HCT116 (cell line): ENCODE measurements at places on chromosomes 11 and 22.
A peak's percentile ranks its signal among the peaks of the same experiment; 100 is the strongest.

- no peak for DNase-seq
Observed at GRCh38 chr11:86589204-86589603, 83.2 kb downstream of the ME3 start.

- no peak for DNase-seq
Observed at GRCh38 chr22:35172442-35172841, 84.9 kb upstream of the HMGXB4 start.

- DNase-seq, result no peak
Observed at GRCh38 chr22:46929046-46929709, 166.7 kb downstream of the TBC1D22A start.

- no peak for DNase-seq
Observed at GRCh38 chr11:67120881-67121710, 2.0 kb downstream of the KDM2A start.

GRCh38 chr11:94897330-94897768 lies 76.0 kb downstream of the CWC15 start:
- DNase-seq, result peak; percentile 47

- DNase-seq, result no peak
Observed at GRCh38 chr11:14070896-14071295, 108.4 kb downstream of the SPON1 start.

DNA sequence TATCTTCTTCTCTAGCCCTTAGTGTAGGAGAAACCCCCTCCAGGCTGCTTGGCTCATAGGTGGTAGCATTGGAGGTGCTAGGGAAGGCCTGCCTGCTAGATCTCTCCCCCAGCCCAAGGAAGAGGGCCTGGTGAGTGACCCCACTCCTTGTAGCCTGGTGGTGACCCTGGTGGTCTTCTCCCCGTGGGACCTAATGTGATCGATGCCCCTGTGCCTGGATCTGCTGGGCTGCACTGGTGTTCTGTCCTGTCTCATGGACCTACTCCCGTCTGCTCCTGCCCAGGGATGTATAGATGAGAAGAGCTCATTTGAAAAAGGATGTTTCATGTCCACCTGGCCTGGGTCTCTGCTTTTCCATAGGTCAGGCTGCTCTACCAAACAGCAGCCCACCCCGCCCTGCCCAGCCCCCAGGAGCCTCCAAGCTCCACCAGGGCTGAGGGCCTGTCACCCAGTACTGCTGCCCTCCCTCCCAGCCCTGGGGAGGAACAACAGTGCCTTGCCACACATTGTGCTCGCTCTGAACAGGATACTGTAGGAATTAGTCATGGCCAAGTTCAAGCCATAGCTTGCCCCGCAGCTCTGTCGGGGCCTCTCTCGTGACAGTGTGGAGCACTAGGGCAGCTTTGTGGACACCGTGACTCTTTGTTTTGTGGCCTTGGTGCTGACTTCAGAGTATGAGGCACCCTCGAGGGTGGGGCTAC lies 19.7 kb downstream of the SLC37A2 start:
- DNase-seq, result peak; percentile 37

GRCh38 chr11:73965076-73965763 lies 14.4 kb downstream of the DNAJB13 start:
- DNase-seq, result no peak

GRCh38 chr11:116678887-116679286 lies 93.9 kb downstream of the BUD13 start:
- no peak for DNase-seq

DNA sequence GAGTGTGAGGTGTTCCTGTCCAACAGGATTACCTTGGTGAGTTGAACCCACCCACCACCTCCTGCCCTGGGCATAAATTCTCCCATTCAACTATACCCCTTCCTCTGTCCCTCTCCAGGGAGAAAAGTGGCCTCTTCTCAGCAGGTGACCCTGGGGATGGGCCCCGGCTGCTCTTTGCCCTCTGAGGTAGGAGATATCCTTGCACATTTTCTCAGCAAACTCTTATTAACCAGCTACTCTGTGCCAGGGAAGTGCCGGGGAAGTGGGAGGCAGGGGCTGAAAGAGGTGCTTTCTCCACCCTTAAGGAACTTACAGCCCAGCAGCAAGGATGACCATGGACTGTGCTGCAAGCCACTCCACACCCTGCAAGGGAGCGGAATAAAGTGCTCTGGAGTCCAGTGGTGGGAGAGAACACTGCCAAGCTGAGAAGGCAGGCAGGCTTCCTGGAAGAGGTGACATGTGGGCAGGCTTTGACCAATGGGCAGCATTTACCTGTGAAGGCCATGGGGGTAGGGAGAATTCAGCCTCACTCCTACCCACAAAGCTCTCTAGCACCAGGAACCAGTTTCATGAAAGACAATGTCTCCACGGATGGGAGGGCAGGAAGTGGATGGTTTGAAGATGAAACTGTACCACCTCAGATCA lies 21.9 kb upstream of the OAF start:
- no peak for DNase-seq
